A549 treated with ZK216348 at 1 μM for 4 hours (cell line): ENCODE measurements at places on chromosomes 5 and 9. TPM values are rescaled to one million over a fixed set of nuclear protein-coding genes. Genes with fewer than 3 reads are reported as not detected.

MSX2 gene
- total RNA-seq: 3.0 to 5.7 TPM (median 5.4 TPM) in 5 replicates

MAMDC4 gene
- total RNA-seq: 1.8 to 5.7 TPM (median 4.8 TPM) in 5 replicates

ALDH1A1 gene
- 4,093 to 6,603 TPM (median 5,109 TPM) in 5 replicates for total RNA-seq

GPRIN1 gene
- total RNA-seq: 7.3 to 10.8 TPM (median 10.2 TPM) in 5 replicates

GDNF gene
- total RNA-seq: not detected in 5 replicates

MCC gene
- total RNA-seq: 0.22 to 0.38 TPM (median 0.37 TPM) in 5 replicates

IFNW1 gene
- not detected in 5 replicates for total RNA-seq

BSPRY gene
- 0.06 to 0.10 TPM in 2 of 5 replicates, not detected in the others for total RNA-seq

SMC5 gene
- 8.7 to 19.6 TPM (median 15.2 TPM) in 5 replicates for total RNA-seq

CNTNAP3B gene
- total RNA-seq: 14.2 to 19.3 TPM (median 16.7 TPM) in 5 replicates

AMBP gene
- total RNA-seq: 6.1 to 9.0 TPM (median 6.5 TPM) in 5 replicates

CNTNAP3 gene
- total RNA-seq: 7.4 to 12.7 TPM (median 9.9 TPM) in 5 replicates
